ENCODE measurements at places on chromosomes 6 and 20.
A peak's percentile ranks its signal among the peaks of the same experiment; 100 is the strongest.

DNA sequence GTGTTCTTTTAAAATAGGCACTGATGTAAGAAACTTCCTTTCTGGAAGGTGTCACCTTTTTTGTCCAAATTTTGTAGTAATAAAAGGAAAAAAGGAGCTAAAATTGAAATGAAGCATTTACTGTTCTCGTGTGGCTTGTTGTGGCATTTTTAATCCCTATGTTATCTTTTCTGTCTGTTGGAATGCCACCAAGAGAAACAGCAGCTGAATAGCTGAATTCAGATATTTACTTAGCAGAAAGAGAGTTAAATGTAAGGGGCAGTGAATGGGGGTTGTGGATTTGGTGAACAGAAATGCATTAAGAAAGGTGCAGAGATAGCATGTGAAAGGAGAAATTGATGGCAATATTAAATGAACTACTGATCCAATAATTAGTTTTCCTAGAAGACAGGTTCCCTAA lies 573.6 kb upstream of the EPHA7 start:
- no peak for DNase-seq

DNA sequence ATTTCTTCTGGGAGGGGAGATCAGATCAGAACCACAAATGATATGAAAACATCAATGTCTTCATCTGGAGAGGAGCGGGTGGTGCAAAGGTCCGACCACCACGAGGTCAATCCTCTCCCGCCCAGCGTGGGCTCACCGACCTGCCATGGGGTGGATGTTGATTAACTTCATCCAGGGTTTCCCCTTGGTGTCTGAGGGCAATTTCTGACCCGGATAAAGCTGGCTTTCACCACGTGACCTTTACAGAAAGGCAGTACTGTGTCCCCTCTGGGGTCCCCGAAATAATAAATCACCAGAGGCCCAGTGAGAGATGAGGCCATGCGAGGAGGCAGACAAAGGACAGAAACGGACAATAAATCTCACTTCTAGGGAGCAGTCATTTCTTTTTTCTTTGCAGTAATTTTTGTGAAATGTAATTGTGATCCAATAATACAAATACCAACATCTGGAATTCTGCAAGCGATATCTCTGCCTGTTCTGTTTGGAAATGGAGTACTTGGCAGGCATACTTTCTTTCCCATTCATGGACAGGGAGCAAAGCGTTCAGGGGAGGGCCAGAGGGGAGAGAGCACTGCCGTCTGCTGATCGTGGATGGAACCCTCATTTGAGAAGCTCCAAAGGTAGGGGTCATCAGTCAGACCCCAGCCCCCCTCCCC lies 55.1 kb upstream of the APCDD1L start:
- no peak for DNase-seq

GRCh38 chr6:145138469-145139139 lies 596.7 kb downstream of the EPM2A start:
- peak; percentile 2 for DNase-seq

DNA sequence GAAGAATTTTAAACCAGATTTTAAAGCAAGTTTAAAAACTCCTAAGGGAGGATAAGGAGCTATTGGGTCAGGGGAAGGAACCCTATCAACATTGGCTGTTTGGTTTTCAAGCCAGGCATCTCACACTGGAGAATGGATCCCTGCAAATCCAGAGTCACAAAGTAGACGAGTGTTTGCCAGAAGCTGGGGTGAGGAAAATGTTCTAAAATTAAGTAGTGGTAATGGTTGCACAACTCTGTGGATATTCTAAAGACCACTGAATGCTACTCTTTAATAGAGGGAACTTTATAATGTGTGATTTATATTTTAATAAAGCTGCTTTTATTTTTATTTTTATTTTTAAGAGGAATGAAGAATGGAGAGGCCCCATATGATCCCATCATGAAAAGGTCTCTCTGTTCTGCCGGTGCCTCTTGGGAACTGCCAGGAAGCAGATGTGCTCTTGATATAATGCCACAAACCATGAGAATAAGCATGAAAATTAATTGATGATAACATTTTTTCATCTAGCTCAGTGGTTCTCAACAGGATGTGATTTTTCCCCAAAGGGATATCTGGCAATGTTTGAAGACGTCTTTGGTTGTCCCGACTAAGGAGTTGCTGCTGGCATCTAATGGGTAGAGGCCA lies 379.0 kb upstream of the CNR1 start:
- peak; percentile 68 for DNase-seq

DNA sequence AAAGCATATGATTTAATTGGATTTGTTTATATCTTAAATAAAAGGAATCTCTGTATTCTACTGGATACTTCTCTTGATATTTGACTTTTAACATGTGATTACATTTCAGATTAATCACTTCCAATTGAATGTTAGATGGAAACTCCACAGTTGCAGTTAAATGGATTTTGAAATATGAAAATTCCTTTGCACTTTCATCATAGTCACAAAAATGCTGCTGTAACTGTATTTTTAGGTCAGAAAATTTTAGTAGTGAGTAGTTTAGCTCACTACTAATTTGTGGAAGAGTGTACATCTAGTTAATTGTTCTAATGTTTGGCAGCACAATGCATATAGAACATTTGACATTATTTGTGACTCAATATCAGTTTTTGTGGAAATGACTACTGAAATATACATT lies 26.8 kb downstream of the PTCHD4 start:
- no peak for DNase-seq

- peak; percentile 96 for DNase-seq
These were observed 94.8 kb upstream of the CNKSR3 start for GRCh38 chr6:154605178-154605881.

- DNase-seq: no peak
These were observed 73.9 kb downstream of the GFOD1 start for GRCh38 chr6:13413466-13413862.

GRCh38 chr6:128271011-128271410 lies 249.4 kb downstream of the PTPRK start:
- no peak for DNase-seq

- no peak for DNase-seq
These were observed 9.1 kb downstream of the FAM83D start for GRCh38 chr20:38935285-38935684.

GRCh38 chr6:97917369-97917768 lies 634.4 kb upstream of the MMS22L start:
- DNase-seq: no peak

- no peak for DNase-seq
These were observed 22.1 kb downstream of the SLC35A1 start for GRCh38 chr6:87494761-87495422.

- DNase-seq: no peak
These were observed 9.2 kb downstream of the SMIM28 start for GRCh38 chr6:138386897-138387296.
